ENCODE measurements at places on chromosomes 16 and 17.

GRCh38 chr17:5486206-5487124 lies at the start of gene MIS12:
TSS of gene MIS12 (plus strand) at chr17:5486566. CDS start at chr17:5488863, 2,297 bp downstream.
- peak; percentile 96 for DNase-seq

DNA sequence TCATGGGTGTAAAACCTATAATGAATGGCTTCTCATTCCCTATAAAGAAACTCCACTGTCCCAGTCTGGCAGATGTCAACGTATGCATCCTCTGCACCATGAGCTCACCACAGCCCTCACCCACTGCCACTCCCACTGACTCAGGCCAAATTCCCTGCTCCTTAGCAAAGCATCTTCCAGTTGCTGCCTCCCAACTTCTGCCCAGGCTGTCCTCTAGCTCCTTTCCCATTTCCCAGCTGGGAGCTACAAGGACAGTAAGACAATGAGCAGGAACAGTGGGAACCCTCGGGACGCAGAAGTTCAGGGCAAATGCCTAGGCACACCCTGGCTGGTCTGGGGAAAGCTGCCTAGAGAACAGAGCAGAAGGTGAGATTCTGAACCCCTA lies 9.1 kb upstream of the THAP11 start:
- no peak for DNase-seq

- no peak for DNase-seq
Observed at GRCh38 chr16:11205065-11205699, 50.8 kb downstream of the SOCS1 start.

DNA sequence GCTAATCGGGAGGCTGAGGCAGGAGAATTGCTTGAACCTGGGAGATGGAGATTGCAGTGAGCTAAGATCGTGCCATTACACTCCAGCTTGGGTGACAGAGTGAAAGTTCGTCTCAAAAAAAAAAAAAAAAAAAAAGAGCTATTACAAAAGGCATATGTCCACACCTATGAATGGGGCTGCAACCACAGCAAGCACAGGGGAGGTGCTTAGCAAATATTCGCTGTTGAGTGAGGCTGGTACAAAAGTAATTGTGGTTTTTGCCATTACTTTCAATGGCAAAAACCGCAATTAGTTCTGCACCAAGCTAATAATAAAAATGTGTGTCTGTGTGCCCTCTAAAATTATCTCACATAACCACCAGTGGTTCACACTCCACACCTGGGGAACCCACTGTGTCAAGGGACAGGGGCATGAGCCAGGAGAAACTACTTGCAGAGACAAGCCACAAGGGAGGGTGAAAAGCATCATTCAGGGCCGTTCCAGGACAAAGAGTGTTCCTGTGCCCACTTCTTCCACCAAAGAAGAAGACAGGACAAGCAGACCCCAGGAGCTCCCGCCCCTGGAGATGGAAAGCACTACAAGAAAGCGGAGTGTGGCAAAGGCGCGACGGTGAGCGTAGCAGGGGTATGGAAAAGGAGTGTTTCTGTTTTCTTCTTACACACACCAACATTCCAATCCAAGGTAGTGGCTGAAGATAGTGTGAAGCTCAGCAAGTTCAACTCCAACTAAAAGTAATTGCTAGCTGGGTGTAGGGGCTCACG lies 84.4 kb upstream of the CNEP1R1 start:
- no peak for DNase-seq

GRCh38 chr17:43979011-43979410 lies 25.3 kb upstream of the PYY start:
- DNase-seq, result no peak

- no peak for DNase-seq
Observed at GRCh38 chr17:41659427-41660212, 29.1 kb upstream of the EIF1 start.

- peak; percentile 92 for DNase-seq
Observed at GRCh38 chr16:23835390-23836077, at the start of gene PRKCB. TSS of gene PRKCB (plus strand) at chr16:23835983.

GRCh38 chr16:74951681-74952080 lies 33.2 kb downstream of the WDR59 start:
- DNase-seq, result no peak

- no peak for DNase-seq
Observed at GRCh38 chr17:15659236-15659635, 24.9 kb downstream of the TRIM16 start.

DNA sequence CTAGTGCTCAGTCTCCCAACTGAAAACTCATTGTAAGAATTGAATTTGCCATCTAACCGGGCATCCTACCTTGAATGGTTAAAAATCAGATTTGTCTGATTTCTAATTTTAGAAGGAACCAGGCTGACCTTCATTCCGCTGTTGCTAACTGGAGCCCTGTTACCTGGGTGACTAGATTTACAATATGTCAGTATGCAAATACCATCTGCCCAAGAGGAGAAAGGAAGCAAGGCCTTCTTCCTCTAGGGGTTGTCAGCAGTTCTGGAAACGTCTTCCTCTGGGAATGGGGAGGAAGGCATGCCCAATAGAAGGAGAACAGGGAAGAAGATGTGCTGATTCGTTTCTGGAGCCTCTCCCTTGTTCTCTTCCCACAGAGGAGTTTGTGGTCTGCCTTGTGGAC lies 137.9 kb downstream of the PITPNC1 start:
- DNase-seq, result no peak

GRCh38 chr16:80027007-80027965 lies 426.7 kb upstream of the MAF start:
- DNase-seq, result peak; percentile 3

DNA sequence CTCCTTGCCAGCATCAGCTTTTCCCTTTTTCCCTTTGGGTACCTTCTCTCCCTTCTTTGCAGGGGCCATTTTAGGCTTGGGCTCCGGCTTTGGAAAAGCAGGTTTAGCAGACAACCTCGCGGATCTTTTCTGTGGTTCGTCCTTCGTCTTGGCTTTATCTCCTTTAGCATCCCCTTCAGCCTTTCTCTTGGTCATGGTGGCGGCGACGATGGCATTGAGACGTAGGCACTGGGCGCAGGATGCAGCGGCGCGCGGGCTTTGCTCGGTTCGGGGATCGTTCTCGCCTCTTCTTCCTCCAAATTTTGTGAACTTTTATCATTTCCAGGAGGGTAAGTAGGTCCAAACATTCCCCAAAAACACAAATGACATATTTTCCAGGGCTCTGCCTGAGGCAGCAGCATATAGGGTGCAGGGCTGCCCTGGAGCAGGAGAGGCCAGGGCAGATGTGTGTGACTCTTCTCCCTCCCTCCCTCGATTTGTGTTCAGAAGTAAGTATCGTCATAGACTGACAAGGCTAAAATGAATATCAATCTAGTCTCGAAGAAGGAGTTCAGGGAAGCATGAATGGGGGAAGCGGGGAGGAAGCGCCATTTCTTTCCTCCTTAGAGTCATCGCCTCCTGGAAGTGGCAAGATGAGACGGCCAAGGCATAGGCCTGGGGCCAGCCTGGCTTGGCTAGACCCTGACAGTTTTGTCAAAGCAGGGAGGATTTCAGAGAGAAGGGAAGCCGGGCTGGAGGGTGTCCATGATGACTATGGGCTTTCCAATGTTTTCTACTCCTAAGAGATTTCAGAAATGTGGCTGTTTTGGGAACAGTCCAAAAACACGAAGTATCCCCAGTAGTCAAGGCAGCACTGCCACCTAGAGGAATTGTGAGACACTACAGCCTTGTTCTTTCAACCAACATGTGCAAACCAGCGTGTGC lies 13.2 kb downstream of the CHCT1 start:
- peak; percentile 59 for DNase-seq

- no peak for DNase-seq
Observed at GRCh38 chr16:55834049-55834448, 1.2 kb upstream of the CES1 start.

DNA sequence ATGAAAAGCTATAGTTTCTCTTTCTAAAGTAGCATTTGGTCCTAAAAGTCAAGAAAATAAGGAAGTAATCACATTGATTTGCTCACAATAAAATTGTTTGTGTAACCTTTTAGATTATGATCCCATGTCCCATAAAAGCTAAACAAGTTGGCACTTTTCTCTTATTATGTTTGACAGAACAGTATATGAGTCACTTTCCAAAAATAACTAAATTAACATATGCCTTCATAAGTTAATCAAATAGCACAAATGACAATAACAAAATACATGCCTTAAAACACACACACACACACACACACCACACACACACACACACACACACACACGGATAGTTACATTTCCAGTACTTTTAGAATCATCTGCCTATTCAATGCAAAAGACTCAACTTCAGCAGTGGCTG lies 2.8 kb downstream of the MED13 start:
- DNase-seq, result no peak

GRCh38 chr16:30619202-30619601 lies 9.0 kb upstream of the ZNF689 start:
- no peak for DNase-seq

- DNase-seq, result no peak
Observed at GRCh38 chr16:2187212-2187611, 9.2 kb downstream of the CASKIN1 start.

DNA sequence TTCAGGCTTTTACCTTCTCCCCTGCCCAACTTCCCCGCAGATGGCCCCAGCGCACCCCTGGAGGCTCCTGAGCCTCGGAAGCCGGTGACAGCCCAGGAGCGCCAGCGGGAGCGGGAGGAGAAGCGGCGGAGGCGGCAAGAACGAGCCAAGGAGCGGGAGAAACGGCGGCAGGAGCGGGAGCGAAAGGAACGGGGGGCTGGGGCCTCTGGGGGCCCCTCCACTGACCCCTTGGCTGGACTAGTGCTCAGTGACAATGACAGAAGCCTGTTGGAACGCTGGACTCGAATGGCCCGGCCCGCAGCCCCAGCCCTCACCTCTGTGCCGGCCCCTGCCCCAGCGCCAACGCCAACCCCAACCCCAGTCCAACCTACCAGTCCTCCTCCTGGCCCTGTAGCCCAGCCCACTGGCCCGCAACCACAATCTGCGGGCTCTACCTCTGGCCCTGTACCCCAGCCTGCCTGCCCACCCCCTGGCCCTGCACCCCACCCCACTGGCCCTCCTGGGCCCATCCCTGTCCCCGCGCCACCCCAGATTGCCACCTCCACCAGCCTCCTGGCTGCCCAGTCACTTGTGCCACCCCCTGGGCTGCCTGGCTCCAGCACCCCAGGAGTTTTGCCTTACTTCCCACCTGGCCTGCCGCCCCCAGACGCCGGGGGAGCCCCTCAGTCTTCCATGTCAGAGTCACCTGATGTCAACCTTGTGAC lies 3.6 kb downstream of the MAPK7 start:
- no peak for DNase-seq

DNA sequence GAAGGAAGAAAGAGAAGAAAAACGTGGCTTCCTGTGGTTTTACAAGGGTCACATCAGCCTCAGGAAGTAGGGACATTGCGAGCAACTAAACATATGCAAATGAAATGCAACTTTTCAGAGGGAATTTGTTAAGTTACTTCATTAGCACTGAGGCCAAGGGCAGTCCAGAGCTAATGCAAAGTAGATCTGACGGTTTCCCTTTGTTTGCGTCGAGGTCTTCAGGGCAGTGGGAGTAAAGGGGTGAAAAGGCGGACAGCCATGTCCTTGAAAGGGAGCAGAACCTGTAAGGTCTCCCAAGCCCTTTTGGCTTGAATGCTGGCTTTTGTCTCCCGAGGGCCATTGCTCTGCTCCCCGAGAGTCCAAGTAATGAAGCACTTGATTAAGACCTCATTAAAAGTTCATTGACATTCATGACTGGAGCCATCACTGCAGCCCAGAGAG lies 85.0 kb downstream of the PMP22 start:
- no peak for DNase-seq

DNA sequence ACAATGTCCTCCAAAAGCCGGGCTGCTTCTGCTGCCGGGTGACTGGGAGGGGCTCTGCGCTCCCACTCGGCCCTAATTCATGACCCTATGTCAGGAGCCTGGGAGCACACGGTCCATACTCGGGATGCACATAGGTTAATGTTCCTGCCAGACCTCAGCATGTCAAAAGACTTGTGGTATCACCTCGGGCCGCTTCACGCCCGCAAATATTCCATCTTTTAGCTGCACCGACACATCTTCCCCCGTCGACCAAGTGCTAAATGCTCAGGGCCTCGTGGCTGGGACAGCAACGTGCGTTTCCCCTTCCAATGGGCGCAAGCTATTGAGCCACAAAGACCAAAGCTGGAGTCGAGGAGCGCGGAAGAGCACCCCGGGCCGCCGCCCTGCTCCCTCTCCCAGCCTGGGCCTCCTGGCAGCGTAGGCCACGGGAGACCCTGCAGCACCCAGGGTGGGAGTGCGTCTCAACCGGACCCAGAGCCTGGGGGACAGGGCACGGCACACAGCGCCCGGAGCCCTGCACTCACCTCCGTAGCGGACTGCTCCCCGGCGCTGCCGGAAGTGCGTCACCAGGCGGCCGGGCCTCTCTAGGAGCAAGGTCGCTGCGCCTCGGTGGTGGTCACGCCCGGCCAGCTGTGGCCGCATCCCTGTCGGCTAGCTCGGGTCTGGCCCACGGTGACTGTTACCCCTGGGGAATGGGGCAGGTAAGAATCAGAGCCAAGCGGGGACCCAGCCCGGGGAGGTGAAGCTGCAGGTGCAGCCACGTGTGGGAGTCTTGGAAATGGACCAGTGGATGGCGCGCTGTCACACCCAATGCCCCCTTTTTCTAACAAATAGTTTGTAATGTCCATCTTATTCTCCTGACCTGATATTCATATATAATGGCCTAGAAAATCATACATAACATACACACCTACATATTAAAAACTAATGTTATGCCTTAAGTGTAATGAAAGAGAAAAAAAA lies at the start of gene ZNF23:
ZNF23 (minus strand) TSS at position 562 of the 963 bp plus-strand sequence. CDS start 5,451 bp downstream, outside the sequence.
- peak; percentile 82 for DNase-seq

GRCh38 chr17:68627956-68628575 lies 26.9 kb upstream of the FAM20A start:
- DNase-seq, result no peak

DNA sequence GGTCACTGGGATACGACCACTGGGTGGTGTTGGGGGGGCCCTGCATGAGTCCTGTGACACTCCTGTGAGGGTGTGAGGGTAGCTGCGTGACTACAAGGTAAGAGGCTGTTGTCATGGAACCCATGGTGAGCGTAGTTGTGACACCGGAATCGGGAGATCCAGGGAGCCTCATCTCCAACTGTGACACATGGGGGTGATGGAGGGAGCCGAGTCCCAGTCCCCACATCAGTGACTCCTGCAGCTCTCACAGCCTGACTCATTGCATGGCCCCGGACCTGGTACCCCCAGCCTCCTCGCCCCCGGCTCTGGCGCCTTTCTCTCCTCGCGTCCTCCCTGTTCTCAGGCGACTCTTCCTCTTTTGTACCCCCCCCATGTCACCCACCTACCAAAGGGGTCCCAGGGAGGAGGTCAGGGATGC lies 14.2 kb downstream of the CDH16 start:
- DNase-seq, result no peak

DNA sequence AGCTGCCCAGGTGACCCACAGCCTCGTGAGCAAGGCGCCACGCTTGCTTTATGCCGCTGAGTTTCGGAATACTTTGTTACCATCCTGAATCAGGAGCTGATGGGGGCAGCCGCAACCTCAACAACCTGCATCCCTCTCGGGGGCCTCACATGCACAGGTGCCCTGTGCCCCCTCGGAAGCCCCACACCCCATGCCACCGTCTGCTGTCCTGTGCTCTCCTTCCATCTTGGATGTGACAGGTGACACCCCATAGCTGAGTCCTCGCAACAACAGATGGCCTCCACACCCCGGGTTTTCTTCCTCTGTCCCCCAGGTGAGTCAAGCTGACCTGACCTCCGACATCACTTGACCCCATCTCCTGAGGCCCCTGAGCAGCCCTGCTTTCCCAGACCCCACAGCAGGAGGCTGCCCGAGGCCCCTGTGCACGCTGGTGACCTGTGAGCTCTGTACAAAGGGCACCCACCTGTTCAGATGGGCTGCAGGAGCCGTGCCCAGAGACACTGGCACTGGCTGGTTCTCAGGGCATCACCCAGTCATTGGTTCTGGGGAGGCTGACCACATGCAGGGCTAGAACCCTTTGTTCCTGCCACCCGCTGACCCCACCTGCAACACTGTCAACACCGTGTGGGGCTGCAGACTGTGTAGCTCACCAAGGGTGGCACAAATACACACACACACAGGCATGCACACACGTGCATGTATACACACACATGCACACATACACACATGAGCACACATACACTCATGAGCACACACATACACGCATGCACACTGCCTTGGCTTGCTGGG lies 57.7 kb downstream of the RMI2 start:
- DNase-seq, result no peak

Measured in naive thymus-derived CD8-positive, alpha-beta T cell (primary cell).